Caco-2 (cell line): ENCODE measurements at places on chromosomes 3 and 15. TPM values are rescaled to one million over a fixed set of nuclear protein-coding genes. Genes with fewer than 3 reads are reported as not detected.

- no peak overlapping the region for H3K4me3 ChIP-seq
- no peaks in the 10 kb centered on the region for H3K27me3 ChIP-seq
- no peaks in the 10 kb centered on the region for H3K4me1 ChIP-seq
These were observed 347.4 kb downstream of the NLGN1 start for GRCh38 chr3:173744895-173745294.

DNA sequence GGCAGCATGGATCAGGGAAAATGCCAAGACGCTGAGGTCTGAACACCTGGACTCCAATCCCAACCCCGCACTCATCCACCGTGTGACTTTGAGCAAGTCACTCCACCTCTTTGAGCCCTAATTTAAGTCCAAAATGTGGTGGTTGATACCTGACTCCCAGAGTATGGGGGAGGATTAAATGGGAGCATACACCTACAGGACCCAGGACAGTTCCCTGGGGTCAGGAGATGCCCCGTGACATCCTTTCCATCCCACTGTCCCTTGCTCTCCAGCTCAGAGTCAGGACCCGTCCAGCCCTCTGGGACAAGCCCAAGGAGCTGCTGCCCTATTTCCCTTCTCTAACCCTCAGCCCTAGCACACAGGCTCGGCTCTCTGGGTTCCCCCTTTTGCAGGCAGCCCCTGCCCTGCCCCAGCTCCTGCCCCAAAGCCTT is 276.4 kb downstream of the XXYLT1 start:
- no peak for DNase-seq
- no peak overlapping the region for H3K27ac ChIP-seq
- no peaks in the 10 kb centered on the region for H3K36me3 ChIP-seq
- no peaks in the 10 kb centered on the region for H3K27me3 ChIP-seq
- peaks cover 16% of the 10 kb centered on the region for H3K4me1 ChIP-seq

DNA sequence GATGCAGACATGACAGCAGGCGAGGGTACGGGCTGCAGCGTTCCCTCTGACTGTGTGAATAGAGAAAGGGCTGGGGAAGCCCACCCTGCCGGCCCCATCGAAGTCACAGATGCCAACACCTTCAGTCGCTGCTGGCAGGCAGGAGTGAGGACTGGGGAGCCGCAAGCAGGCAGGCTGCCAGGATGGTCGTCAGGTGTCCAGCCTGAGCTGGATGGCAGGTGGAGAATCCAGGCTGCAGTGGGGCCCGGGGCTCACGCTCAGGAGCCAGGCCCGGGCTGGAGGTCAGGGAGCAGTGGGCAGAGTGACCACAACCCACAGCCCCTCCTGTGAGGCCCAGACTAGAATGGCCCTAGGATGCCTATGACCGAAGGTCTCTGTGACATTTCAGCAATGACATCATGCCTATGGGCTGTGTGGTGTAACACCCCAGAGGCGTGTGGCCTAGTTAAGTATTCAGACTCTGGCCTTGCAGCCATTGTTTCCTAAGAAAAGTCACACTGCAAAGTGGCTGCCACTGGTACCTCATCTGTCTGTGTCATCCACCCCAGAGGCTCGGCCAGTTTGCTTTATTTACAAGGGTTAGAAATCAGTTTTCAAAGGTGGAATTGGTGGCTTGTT is 15.7 kb downstream of the PRR23E start:
- no peaks in the 10 kb centered on the region for H3K4me1 ChIP-seq
- H3K4me3 ChIP-seq, result no peak overlapping the region
- no peak for DNase-seq
- no peaks in the 10 kb centered on the region for H3K36me3 ChIP-seq

GOLGA6B gene
- total RNA-seq, result not detected in 2 replicates

RBM15B gene
- 32.3 and 33.7 TPM in 2 replicates for total RNA-seq

ANKRD34C gene
- total RNA-seq, result not detected in 2 replicates

GRCh38 chr15:94366781-94367180 is 135.4 kb downstream of the MCTP2 start:
- DNase-seq, result no peak
- H3K36me3 ChIP-seq, result no peaks in the 10 kb centered on the region
- no peaks in the 10 kb centered on the region for H3K27me3 ChIP-seq
- no peaks in the 10 kb centered on the region for H3K4me1 ChIP-seq

DNA sequence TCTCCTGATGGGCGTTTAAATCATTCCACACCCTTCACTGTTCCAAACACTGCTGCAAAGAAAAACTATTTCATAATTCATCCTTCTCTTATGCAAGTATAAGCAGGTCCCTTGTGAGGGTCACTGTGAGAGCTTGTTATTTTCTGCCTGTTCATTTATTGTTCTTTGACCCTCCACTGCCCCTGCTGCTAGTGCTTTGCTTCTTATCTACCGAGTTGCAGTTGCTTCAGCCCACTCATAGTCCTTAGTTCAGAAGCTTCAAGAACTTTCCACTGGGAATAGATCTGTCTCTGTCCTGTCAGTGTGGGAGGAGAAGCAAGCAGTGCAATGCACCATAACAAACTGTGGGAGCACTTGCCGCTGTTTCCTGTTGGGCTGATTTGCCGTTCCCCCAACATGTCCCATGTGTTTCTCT is 39.8 kb downstream of the RIOX2 start:
- H3K4me1 ChIP-seq, result peaks cover 9% of the 10 kb centered on the region
- peak overlapping the region; percentile 18 for H3K27ac ChIP-seq
- DNase-seq, result no peak
- no peaks in the 10 kb centered on the region for H3K36me3 ChIP-seq
- no peak overlapping the region for H3K4me3 ChIP-seq
- no peaks in the 10 kb centered on the region for H3K27me3 ChIP-seq

SLCO2A1 gene
- total RNA-seq, result 2.2 and 2.5 TPM in 2 replicates

GABRB3 gene
- total RNA-seq, result not detected in 2 replicates

GCNT3 gene
- 1.9 and 2.5 TPM in 2 replicates for total RNA-seq

DNA sequence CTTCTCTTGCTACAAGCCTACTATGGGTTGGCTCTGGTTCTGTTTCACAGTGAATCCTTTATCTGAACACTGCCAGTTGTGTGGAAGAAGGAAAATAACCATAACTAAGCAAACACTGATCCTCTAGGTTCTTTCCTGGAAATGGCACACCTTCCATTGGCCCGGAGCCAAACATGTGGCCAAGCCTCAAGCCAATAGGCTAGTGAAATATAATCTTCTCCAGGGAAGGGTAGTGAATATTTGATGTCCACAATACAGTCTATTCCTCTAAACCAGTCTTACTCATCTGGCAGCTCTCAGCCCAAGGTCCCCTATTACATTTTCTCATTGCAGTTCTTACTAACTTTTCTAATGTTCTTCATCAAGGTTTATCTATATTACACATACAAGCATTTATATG is 921.3 kb downstream of the TUSC7 start:
- no peaks in the 10 kb centered on the region for H3K4me1 ChIP-seq
- no peaks in the 10 kb centered on the region for H3K27me3 ChIP-seq
- H3K27ac ChIP-seq, result no peak overlapping the region
- no peak overlapping the region for H3K4me3 ChIP-seq

FBXW12 gene
- total RNA-seq, result 1.7 and 2.3 TPM in 2 replicates

- H3K4me3 ChIP-seq, result no peak overlapping the region
- H3K27me3 ChIP-seq, result no peaks in the 10 kb centered on the region
- DNase-seq, result no peak
- no peak overlapping the region for H3K27ac ChIP-seq
- no peaks in the 10 kb centered on the region for H3K36me3 ChIP-seq
These were observed 489.8 kb upstream of the PROK2 start for GRCh38 chr3:72274493-72275330.

HIGD2B gene
- total RNA-seq, result not detected in 2 replicates

DNA sequence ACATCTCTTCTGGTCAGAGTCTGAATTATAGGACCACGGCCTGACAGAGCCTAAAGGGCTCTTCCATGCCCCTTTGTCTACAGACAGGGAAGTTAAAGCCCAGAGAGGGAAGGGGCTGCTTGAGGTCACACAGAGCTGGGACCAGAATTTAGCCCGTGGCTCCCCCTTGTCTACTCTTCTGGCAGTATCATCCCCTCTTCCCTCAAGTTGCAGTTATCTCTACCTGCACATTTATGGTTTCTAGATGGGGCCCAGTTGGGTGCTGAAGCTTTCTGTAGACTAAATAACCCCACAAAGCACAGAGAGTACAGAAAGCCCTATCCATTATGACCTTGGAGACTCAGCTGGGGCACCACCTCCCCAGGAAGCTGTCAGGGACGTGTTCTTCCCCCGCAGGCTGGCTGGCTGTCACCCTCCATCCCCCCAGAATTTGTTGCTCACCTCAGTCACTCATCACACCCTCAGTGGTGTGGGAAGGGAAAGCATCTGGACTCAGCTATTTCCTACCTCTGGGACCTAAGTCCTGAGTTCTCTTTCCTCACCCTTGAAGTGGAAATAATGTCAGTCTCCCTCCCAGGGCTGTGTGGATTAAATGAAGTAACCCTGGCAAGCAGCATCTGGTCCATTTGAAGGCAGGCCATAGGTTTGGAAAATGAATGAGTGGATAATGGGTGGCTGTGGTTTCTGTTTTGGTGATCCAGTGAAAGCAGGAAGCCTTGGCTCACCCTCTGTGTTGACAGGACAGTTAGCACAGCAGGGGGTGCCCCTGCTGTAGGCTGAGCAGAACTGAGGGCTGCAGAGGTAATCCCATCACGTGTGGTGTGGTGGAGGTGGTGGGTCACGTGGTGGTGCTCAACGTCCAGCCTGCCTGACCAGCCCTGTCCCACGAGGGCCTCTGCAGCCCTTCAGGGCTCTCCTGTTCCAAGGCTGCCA is 16.3 kb downstream of the ACOX2 start:
- DNase-seq, result no peak
- H3K36me3 ChIP-seq, result no peaks in the 10 kb centered on the region
- peaks cover 56% of the 10 kb centered on the region for H3K4me1 ChIP-seq
- H3K27me3 ChIP-seq, result no peaks in the 10 kb centered on the region

GRCh38 chr3:89576417-89576816 is 469.0 kb downstream of the EPHA3 start:
- H3K36me3 ChIP-seq, result no peaks in the 10 kb centered on the region
- H3K4me1 ChIP-seq, result no peaks in the 10 kb centered on the region
- DNase-seq, result no peak

GRCh38 chr15:33243869-33244268 is 49.4 kb upstream of the FMN1 start:
- H3K27me3 ChIP-seq, result no peaks in the 10 kb centered on the region
- no peaks in the 10 kb centered on the region for H3K36me3 ChIP-seq
- no peak overlapping the region for H3K4me3 ChIP-seq
- no peaks in the 10 kb centered on the region for H3K4me1 ChIP-seq
- DNase-seq, result no peak
- H3K27ac ChIP-seq, result no peak overlapping the region
